ENCODE measurements at places on chromosomes 7 and 10.

GRCh38 chr7:150824379-150825177 is 24.0 kb downstream of the TMEM176A start:
- no peak for DNase-seq

GRCh38 chr7:5470816-5471215 is 47.2 kb upstream of the TNRC18 start:
- DNase-seq: no peak

DNA sequence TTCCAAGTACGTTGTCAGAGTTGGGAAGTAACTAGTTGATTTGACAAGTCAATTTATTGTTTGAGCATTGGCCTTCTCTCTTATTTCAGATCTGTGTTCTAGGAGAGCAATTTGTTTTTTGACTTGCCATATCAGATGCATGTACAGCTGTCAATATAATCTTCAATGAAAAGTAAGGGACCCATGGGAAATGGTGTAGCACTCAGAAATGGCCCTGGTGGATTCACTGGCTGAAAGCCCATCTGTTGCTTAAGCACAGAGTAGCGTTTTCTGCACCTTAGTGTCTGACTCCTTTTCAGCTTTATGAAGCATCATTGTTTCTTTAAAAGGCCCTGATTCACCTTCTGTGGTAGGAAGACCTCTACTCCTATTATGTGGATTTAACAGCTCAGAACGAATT is 10.2 kb downstream of the GARS1 start:
- no peak for DNase-seq

DNA sequence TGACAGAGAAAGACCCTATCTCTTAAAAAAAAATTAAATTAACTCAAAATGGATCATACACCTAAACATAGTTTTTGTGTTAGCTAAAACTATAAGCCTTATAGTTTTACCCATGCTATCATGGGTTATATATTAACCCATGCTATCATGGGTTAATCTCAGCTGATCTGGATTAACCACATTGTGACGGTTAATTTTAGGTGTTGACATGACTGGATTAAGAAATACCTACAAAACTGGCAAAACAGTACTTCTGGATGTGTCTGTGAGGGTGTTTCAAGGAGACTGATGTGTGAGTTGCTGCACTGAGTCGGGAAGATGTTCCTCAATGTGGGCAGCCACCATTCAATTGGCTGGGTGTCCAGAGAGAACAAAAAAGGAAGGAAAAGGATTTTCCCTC is 44.3 kb upstream of the FXYD4 start:
- no peak for DNase-seq

DNA sequence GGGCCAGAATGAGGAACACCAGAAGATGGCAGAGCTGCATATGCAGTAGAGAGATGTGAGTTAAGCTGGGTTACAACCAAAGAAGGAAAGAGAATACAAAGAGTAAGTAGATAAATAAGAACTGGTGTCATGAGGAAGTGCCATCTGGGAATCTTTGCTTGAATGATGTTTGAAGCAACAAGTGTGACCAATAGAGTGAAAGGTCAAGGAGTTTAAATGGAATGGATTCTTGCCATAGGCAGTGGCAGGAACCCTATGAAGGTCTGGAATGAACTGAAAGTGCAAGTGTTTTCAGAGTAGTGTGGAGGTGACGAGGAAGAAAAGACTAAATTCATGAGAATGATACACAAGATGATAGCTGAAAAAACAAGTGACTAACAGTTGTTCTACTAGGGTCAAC is 21.6 kb downstream of the MEST start:
- DNase-seq: no peak

DNA sequence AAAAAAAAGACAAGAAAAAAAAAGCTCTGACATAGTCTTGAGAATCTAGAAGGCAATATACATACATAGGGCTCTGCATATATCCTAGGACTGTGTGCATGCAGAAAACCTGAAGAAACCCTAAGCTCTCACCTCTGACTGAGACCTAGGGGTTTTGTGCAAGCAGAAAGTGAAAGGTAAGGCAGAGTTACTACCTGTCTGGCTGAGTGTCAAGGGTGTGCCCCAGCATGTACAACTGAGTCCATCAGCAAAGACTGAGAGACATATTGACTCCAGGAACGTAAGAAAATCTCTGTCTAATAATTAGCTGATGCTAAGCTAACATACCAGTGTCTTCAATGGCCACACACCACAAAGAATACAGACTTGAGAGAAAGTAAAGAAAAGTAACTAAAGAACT is 16.3 kb upstream of the HNRNPH3 start:
- no peak for DNase-seq

DNA sequence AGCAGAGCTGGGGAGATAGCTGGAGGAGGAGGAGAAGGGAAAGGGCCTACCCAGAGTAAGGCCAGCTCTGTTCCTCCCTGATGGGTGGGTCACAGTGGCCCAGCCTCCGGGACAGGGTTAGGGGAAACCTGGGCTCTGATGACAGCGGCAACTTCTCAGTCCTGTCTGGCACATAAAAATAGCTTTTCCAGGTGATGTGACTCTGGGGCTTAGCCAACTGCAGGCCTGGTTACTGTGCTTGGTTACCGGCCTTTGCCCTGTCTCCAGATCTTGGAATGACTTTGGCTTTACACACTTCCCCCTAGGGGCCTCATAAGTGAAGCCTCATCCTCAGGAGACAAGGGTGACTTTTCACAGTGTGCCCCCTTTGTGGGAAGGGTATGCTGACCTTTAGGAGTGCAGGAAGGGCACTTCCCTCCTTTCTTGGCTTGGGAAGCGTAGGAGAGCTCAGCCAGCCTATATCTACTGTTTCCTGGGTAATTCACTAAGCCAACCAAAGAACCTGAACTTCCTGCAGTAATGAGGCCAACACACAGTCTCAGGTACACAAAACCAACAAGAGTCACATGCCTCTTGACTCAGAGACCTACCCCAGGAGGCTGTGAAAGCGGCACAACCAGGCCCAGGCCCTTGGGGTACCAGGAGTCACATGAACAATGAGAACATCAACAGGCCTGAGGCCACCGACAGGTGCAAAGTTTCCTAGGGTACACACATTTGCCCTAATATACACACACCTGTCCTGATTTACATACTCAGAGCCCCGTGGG is 11.7 kb upstream of the HILPDA start:
- DNase-seq: no peak

GRCh38 chr10:28558186-28558585 is 25.3 kb downstream of the WAC start:
- DNase-seq: no peak

GRCh38 chr7:17988141-17988540 is 39.5 kb downstream of the PRPS1L1 start:
- DNase-seq: no peak

DNA sequence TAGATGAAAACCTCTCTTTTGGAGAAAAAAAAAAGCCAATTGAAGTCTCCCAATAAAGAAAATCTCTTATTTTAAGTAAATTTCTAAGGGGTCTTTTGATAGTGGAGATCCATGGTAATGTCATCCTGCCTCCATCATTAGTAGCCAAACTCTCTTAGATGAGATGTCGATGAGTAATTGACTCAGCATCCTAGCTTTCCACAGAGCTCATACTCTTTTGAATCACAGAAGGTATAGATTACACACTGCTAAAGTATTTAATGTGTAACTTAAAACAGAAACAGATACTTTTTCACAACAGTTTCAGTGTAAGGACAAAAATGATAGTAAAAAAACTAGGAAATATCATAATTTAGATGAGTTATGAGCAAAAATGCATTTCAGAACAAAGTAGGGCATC is 19.4 kb downstream of the MAGI2 start:
- DNase-seq: no peak

DNA sequence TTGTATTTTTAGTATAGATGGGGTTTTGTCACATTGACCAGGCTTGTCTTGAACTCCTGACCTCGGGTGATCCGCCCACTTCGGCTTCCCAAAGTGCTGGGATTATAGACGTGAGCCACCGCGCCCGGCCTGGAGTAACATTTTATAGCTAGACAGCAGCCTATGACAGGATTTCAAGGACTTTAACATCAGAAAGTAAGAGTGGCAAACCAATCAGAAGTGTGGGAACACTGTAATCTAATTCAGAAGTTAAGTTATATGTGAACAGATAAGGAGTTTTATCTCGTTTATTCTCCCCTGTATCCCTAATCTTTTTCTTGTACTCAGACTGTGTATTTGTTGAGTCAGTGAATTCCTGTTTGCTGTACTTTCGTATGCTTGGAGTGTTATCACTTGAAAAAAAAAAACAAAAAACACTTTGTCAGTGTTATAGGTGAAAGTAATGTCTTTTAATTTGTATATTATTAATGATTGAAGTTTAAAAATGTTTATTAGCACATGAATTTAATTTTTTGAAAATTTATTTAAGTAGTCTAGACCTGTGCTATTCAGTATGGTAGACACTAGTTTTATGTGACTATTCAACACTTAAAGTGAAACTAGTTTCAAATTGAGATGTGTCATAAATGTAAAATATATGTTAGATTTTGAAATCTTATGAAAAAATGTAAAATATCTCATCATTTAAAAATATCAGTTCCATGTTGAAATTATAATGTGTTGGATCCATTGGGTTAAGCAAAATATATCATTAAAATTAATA is 38.6 kb downstream of the RSBN1L start:
- no peak for DNase-seq

GRCh38 chr10:74925708-74926107 is 99.3 kb downstream of the KAT6B start:
- DNase-seq: no peak

DNA sequence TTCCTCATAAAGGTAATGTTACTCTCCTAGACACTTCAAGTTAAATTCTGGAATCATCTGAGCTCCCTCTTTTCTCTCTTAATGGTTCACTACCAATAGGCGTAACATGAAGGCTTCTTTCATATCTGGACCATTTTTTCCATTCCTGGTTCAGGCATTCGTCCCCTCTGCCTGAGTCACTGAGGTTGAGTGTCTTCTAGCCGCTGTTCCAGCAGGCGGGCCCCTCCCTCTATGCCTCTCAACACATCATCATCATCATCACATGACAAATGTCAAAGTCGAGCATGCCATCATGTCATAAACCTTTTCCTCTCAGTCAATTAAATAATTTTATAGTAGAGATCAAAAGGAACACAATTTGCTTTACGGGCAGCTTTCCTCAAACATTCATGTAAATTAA is 168.9 kb upstream of the ASAH2 start:
- DNase-seq: no peak

- no peak for DNase-seq
These were observed 23.7 kb downstream of the CRPPA start for GRCh38 chr7:16397501-16398145.

DNA sequence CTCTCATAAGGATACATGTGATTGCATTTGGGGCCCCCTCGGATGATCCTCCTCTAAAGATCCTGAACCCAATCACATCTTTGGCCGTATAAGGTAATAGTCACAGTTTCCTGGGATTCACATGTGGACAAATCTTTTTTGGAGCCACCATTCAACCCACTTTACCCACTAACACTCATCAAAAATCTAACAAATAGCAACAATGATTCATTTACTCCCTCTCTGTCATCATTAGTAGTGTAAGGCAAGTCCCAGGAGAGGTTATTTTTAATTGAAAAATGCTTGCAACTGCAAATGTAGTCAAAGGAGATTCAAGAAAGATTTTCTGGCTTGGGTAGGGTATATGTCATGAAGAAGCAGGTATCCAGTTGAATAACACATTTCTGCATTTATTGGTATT is 9.9 kb upstream of the SMKR1 start:
- no peak for DNase-seq

GRCh38 chr7:157507987-157508386 is 171.2 kb downstream of the DNAJB6 start:
- DNase-seq: no peak

- peak; percentile 42 for DNase-seq
These were observed 63.3 kb upstream of the PDGFA start for GRCh38 chr7:582931-583330.

GRCh38 chr10:113415246-113415645 is 137.6 kb upstream of the HABP2 start:
- DNase-seq: no peak

DNA sequence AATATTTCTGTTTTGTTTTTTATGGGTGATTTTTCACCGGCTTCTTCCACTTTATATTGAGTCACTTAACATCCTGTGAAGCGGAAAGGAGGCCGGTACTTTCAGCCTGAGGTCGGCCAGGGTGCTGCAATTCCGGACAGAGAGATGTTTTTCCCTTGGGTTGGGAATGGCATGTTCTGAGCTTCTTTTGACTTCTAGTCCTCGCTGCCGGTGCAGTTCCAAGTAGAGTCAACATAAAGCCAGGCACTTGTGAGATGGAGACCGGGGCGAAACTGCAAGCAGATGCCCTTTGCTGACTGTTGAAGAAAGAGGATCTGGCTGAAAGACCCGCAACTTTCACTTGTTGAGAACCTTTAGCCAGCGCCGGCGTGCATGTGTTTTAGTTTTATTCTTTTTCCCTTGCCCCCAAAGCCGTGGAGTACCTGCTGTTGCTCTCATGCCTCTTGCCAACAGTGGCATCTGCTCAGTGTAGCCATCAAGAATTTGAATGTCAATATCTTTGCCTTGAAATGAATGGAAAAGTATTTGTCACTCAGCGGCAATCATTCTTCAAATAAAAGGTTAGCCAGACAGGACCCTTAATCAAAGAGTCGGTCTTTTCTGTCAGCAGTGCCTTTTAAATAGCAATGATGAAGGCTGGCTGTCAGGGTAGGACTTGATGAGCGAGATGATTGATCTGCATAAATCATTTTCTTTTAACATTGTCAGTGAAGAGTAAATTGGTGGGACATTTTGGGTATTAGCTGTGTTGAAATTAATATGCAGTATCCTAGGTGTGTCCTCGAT is 351.2 kb downstream of the LRMDA start:
- no peak for DNase-seq
